ACHN (cell line): ENCODE measurements at places on chromosomes 4 and X.

DNA sequence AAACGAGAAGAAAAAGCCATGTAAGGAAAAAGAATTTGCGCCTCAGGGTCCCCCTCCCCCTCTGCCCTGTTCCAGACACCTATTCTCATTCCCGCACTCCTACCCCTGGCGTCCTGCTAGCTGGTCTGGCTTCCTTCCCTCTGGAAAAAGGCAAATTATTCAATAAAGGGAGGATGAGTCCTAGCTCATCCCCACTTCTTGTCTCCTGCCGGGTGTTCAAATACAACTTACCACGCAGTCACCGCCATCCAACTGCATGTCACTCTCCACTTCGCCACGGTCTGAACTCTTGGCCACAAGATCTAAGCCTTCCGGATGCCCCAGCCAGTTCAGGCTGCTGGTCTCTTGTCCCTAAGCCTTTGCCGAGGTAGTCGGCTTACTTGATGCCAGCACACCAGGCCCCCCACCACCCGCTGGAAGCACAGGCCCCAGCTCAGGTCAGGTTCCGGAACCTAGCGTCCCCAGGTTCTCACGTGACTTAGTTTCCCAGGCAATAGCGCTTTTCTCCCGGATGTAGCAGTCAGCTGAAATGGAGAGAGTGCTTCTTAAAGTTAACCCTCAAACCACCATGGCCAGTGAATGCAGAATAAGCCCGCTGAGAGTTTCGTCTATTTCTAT lies 209.6 kb upstream of the SPIN4 start:
- DNase-seq: peak; percentile 70

DNA sequence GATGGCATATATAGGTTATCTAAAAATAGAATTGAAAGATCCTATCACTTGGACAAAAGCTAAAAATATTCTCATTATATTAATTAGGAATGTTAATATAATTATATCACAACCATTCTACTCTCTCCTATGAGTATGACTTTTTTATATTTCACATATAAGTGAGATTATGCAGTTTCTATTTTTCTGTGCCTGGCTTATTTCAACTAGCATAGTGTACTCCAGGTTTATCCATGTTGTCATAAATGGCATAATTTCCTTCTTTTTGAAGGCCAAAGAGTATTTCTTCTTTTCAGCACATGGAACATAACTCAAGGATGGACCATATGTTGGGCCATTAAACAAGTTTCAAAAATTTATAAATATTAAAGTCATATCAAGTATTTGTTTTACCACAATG lies 421.2 kb upstream of the CTSO start:
- no peak for DNase-seq

DNA sequence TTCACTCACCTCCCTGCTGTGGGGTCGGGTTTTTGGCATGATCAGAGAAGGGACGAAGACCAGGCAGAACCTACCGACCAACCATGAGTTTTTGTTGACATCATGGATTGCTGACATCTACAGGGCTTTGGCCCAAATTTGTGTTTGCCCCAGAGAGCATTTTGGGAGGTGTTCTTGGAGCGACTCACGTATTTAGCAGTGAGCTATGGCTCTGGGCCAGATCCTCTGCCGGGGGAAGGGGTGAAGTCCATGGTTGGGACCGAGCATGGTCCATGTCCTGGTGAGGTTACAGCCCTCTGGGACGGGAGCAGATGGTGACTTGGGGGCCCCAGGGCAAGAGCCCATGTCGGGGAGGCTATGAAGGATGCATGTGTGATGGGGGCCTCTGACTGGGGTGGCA lies 17.4 kb downstream of the SORCS2 start:
- DNase-seq: no peak

- DNase-seq: no peak
Observed at GRCh38 chr4:143344774-143345173, 8.1 kb downstream of the GAB1 start.

- no peak for DNase-seq
Observed at GRCh38 chrX:48532161-48532560, 7.4 kb upstream of the TBC1D25 start.

DNA sequence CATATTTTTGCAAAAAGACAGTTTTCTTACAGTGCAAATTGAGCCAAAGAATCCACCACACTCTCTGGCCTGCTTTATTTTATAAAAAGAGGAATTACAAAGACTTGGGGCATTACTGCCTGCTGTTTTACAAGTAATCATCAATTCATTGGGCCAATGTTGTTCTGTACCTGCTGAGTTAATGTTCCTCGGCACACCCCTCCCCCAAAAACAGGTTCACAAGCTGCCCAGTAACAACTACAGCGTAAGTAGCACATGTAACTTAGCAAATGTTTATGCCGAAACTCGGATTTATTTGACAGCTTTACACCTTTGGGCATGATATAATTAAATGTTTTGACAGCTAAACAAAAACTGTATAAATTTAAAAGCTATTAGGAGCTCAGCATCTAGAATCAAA lies 214.6 kb upstream of the MAB21L2 start:
- no peak for DNase-seq

GRCh38 chrX:103565752-103566151 lies 19.6 kb upstream of the TCEAL4 start:
- no peak for DNase-seq

DNA sequence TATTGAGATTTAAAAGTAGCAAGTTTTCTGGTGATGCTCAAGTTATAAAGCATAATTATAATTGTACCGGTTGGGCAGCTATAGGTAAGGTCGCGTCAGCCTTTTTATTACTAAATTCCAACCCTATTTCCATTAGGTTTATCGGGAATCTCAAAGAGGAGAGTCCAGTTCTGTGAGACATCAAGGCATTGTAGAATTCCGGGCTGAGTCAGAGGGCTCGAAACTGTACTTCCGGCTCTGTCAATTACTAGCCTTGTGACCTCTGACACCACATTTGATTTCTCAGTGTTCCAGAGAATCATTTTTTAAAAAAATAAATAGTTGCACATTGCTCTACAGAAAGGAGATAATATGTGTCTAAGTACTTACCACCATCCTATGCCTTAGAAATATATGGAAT lies 4.3 kb downstream of the IL1RAPL1 start:
- DNase-seq: no peak

GRCh38 chrX:2548711-2549423 lies 48.1 kb upstream of the DHRSX start:
- DNase-seq: no peak

DNA sequence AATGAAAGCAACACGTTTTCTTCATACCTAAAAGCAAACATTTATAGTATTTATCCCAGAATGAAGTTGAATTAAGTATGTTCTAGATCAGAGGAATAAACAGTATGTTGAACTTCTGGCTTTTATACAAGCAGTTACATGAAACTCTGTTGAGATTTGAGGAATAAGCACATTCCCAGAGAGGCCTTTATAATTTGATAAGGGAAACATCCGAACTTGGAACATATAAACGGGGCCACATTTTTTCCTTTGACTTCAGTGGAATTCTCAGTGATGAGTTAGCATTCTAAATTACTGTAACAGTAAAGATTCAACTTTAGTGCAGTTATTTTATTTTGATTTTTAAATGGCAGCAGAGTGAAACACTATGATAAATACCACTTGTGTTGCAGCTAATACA lies 119.5 kb downstream of the GLRA3 start:
- DNase-seq: no peak

DNA sequence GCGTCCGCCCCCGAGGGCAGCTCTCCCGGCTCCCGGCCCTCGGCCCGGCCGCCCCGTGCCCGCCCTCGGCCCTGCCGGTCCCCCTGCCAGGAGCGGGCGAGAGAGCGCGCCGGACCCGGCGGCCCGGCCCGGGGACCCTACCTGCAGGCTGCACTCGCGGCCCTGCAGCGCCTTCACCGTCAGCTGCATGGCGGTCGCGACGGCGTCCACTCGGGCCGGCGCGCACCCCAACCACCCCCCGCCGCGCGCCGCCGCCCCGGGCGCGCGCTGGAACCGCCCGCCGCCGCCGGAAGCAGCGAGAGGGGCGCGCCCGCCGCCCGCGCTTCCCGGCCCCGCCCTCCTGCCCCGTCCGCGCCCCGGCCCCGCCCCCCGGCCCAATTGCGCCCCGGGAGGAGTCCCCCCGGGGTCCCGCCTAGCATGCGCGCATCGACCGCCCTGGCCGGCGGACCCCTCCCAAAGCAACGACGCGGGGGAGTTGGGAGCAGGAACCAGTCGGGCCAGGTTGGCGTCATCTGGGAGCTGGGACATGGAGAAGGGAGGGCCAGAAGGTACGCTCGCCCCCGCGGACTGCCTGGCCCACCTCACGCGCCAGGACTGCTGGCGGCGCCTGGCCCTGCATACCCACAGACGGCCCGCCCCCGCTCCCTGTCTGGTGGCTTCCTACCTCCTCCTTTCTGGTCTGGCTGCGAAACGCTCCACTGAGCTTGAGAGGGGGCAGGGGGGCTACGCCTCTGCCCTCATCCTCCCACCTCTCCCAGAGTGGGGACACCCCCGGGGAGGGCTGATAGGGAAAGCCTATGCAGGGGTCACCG lies at the start of gene UBL4A:
Gene UBL4A (minus strand): TSS at position 220 of the 812 bp plus-strand sequence. CDS start 31 bp downstream, at position 189.
- peak; percentile 35 for DNase-seq

GRCh38 chrX:53882331-53882730 lies 161.9 kb downstream of the PHF8 start:
- peak; percentile 73 for DNase-seq

GRCh38 chrX:10507876-10508275 lies 112.5 kb downstream of the MID1 start:
- DNase-seq: no peak

- no peak for DNase-seq
Observed at GRCh38 chr4:174628191-174628590, 105.9 kb upstream of the HPGD start.

- no peak for DNase-seq
Observed at GRCh38 chrX:5683996-5684395, 544.7 kb downstream of the NLGN4X start.

DNA sequence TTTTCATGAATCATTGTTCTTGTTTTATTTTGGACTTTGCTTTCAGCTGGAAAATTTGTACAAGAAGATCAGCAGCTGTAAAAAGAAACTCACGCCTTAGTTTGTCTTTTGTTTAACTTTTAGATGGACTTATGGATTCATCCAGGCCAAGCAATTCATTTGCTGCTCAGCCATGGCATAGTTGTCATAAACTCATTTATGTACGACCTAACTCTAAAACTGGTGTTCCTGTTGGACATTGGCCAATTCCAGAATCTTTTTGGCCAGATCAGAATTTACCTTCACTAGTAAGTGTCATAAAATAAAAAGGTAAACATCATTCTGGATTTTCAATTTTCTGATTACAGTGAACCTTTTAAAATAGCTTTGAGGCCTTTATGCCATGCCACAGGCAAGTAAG lies 29.1 kb downstream of the INTS6L start:
- DNase-seq: no peak

GRCh38 chrX:46574774-46575381 lies 1.3 kb downstream of the CHST7 start:
- no peak for DNase-seq

DNA sequence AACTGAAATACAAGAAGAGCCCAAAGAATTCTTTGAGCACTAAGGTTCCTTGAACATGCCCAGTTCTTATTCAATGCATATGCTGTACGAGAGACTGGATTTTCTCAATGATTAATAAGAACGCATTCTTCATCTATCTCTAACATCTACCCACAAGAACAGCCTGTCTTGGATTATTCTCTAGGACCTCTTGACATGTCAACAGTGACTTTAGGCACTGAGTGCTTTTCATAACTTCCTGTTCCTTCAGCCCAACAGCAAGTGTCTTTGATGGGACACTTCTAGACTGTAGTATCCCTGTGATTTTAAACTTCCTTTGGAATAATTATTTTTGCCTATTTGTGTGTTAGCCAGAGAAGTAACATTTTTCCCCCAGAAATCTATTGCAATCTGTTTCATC lies 69.3 kb downstream of the OPHN1 start:
- DNase-seq: no peak

DNA sequence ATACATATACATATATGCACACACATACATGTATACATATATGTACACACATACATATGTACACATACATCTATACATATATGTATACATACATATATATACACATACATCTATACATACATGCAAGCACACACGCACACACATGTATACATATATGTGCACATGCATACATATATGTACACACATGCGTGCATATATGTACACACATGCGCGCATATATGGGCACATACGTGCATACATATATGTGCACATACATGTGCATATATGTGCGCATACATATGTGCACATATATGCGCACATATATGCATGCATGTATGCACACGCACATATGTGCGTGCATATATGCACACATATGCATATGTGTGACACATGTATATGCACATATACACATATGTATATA lies 7.3 kb upstream of the MPC1L start:
- no peak for DNase-seq

GRCh38 chr4:56874923-56875322 lies 32.8 kb upstream of the REST start:
- no peak for DNase-seq

GRCh38 chr4:172838111-172838510 lies 330.5 kb upstream of the GALNT7 start:
- DNase-seq: no peak

- DNase-seq: no peak
Observed at GRCh38 chr4:2830632-2831610, 12.7 kb upstream of the ADD1 start.

GRCh38 chr4:38805530-38806145 lies 1.0 kb upstream of the TLR1 start:
- no peak for DNase-seq

DNA sequence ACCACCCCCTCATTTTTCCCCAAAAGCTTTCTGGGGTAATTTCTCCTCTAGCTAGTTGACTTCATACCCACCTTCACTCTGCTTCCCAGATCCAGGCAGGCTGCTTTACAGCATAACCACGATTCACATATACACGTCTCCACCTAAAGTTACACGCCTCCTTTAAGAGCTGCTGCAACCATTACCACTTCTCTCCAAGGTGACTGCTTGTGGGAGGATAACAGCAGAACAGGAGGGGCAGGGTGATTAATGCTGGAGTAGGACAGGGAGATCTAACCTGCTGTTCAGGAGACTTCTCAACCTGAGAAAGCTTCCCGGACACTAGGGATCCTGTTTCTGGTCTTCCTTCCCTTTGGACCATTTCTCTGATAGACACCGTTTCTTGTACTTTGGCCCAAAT lies 77.4 kb downstream of the MGST2 start:
- DNase-seq: no peak

DNA sequence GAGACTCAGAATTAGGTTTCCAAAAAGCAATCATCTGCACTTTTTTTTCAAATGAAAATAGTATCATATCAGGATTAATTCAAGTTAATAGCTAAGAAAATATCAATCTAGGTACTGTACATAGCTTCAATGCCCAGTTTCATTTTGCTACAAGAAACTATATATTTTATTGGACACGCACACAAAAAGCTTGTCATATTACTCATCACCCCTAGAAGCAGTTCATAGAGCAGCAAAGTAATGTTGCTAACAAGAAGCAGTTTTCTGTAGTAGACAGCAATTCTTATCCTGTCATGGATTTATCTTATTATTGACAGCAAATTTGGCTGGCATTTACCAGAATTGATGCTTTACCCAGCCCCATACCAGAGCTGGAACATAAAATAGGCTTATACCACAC lies 52.3 kb upstream of the LSM6 start:
- no peak for DNase-seq
